ENCODE measurements at places on chromosomes 6 and 20. TPM values are rescaled to one million over a fixed set of nuclear protein-coding genes. Genes with fewer than 3 reads are reported as not detected.
A peak's percentile ranks its signal among the peaks of the same experiment; 100 is the strongest.

DNA sequence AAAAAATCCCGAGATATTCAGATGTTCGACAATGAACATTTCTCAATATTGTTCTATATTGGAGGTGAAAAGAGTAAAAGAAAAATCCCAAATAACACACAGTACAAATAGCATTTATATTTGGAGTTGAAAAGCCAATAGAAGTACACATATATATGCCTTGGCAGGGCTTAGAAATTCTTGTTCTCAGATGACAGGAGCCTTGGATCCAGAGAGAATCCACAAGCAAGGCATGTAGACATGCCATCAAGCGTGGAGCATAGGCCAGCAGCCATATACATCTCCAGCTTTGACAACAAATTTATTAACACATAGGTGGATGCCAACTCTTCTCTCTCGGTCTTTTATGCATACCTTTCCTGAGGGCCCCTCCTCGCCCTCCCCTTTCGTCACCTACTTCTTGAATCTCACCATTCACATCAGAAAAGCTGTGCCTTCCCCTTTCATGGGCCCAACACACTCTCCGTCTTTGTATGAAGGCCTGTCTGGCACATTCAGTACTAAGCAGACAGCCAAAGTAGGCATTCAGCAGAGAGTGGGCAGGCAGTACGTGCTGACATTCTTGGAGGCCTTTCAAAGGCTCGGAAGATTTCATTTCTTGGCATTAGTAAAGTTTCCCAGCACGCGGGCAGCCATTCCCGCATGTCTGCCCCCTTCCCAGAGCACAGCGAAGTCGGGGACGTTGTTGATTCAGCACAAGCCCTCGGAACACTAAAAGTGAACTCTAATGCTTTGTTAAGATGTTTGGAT lies 18.2 kb downstream of the NEDD9 start:
- H3K4me3 ChIP-seq, result no peak overlapping the region
- peaks cover 73% of the 10 kb centered on the region for H3K36me3 ChIP-seq
- no peak overlapping the region for H3K27ac ChIP-seq
- H3K4me1 ChIP-seq, result peaks cover 45% of the 10 kb centered on the region
- H3K27me3 ChIP-seq, result no peaks in the 10 kb centered on the region

SCAF8 gene
- 53.3 TPM for total RNA-seq

DNA sequence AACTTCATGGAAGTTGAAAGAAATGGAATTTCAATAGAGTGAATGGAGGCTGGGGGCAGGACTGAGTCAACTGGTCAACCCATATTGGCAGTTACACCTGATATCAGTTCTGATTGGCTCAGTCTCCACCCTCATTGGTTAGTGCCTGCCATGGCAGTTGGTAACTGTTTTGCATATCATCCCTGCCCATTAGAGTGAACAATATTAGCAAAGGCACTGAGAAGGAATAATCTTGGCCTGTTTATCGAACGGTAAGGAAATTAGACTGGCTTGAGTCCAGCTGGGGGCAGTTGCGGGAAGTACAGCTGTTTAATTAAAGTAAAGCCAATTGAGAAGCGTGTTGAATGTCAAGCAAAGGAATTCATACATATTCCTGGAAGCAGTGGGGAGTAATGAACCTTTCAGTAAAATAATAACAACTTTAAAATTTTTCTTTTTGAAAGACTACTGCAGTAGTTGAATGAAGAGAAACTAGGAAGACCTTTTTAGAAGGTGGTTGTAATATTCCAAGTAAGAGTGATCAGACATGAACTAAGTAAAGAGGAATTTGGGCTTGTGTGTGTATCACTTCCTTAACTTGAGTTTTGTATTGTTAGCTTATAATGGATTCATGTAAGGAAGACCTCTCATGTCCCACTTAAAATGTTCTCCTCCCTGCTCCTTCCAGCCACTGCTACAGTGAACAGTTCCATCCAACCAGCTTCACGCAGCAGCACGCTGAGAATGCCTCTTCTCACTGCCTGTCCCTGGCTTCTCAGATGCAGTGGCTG lies 17.2 kb upstream of the FAM50B start:
- DNase-seq, result no peak
- H3K27ac ChIP-seq, result no peak overlapping the region
- H3K27me3 ChIP-seq, result no peaks in the 10 kb centered on the region
- H3K4me3 ChIP-seq, result no peak overlapping the region

- peaks cover 18% of the 10 kb centered on the region for H3K4me1 ChIP-seq
- no peak overlapping the region for H3K4me3 ChIP-seq
- no peaks in the 10 kb centered on the region for H3K27me3 ChIP-seq
- peak overlapping the region; percentile 65 for H3K27ac ChIP-seq
- peaks cover 21% of the 10 kb centered on the region for H3K36me3 ChIP-seq
Observed at GRCh38 chr6:42268835-42269204, 51.2 kb upstream of the MRPS10 start.

DNA sequence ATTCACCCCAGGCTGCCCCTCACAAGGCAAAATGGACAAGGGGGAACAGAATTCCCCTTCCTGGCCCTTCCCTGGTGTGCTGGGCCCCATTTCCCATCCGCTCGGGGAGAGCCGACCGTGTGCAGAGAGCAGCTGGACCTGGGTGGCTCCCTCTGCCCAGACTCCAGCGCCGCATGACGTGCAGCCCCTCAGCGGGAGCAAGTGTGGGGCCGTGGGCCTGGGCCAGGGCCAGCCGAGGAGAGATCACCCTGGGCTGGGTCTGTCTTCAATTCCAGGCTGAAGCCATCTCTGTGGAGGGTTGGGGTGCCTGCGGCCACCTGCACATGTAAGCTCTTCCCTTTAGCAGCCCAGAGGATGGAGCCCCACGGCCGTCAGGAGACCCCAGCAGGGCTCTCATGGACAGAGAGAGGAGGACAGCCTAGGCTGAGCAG lies 241.8 kb downstream of the TTLL2 start:
- H3K4me3 ChIP-seq, result no peak overlapping the region
- no peaks in the 10 kb centered on the region for H3K36me3 ChIP-seq
- H3K27ac ChIP-seq, result no peak overlapping the region
- no peaks in the 10 kb centered on the region for H3K27me3 ChIP-seq
- H3K4me1 ChIP-seq, result no peaks in the 10 kb centered on the region

GRCh38 chr20:16541226-16541625 lies 32.0 kb downstream of the KIF16B start:
- no peak overlapping the region for H3K27ac ChIP-seq
- no peaks in the 10 kb centered on the region for H3K36me3 ChIP-seq
- no peak for DNase-seq
- H3K27me3 ChIP-seq, result no peaks in the 10 kb centered on the region

DNA sequence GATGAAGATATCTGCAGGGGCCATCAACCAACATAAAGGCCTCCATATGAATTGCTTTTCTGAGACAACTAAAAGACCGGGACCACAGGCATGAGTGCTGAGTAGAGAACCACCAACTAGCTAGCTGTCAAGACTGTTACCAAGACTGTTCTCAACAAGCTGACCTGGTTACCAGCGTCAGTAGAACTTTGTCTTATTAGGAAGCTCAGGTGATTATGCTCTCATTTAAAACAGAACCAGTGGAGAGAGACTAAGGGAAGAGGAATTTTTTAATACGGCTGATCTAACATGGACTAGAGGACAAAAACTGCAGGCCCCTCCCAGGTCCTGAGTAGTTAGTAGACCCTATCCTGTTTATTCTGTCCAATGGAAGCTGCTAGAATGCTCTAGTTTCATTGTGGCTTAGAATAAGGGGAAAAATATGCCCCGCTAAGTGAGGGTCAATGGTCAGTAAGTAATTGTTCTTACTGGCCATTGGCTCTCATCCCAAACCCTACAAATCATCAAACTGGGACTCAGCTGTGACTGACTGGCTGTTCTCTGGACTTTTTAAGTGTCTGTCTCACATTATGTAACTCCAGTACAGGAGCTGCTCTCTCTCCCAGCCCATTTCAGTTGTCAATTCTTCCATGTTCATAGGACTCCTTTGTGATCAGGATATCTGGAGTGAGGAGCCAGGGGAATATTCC lies 3.8 kb upstream of the DYNLRB1 start:
- peaks cover 17% of the 10 kb centered on the region for H3K4me1 ChIP-seq
- peaks cover 14% of the 10 kb centered on the region for H3K36me3 ChIP-seq
- no peak overlapping the region for H3K4me3 ChIP-seq
- no peak for DNase-seq

GRCh38 chr20:56520180-56520579 lies 4.4 kb upstream of the FAM209A start:
- H3K27me3 ChIP-seq, result no peaks in the 10 kb centered on the region
- DNase-seq, result no peak
- no peak overlapping the region for H3K27ac ChIP-seq
- peaks cover 17% of the 10 kb centered on the region for H3K4me1 ChIP-seq

DNA sequence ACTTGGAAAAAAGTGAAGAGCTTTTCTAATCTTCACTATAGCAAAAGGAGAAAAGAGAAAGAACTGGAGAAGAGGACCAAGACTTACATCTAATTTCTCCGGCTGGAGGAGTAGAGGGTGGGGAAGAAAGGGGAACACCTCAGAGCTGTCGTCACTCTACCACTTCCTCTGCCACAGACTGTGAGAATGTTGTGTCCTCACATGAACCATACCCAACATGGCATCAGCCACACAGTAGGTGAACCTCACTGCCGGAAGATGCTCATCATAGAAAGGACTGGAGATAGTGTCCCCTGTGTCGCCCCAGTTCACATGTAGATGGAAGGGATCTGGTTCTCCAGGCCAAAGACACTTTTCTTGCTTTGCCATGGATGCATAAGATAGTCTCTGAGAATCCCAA lies 604.4 kb upstream of the NOX3 start:
- no peaks in the 10 kb centered on the region for H3K36me3 ChIP-seq
- H3K27ac ChIP-seq, result no peak overlapping the region
- H3K27me3 ChIP-seq, result no peaks in the 10 kb centered on the region
- no peak overlapping the region for H3K4me3 ChIP-seq
- H3K4me1 ChIP-seq, result peaks cover 8% of the 10 kb centered on the region

DNA sequence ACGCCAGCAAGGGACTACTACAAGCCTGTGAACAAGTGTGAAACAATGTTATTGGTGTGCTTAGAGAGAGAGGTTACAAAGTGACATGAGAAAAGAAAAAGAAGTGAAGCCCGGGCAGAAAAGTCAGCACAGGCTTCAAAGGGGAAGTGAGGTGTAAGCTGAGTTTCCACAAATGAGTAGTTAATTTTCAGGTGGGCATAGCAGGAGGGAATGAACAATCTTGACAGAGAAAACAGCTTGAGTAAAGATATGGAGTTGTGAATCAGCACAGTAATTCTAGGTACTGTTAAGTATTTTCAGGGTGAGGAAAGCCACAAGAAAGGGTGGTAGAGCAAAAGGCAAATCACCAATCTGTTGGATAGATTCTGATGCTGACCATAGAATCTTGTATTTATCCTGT lies 4.3 kb downstream of the KCNQ5 start:
- no peak overlapping the region for H3K4me3 ChIP-seq
- no peak for DNase-seq
- no peak overlapping the region for H3K27ac ChIP-seq
- H3K27me3 ChIP-seq, result peaks cover 16% of the 10 kb centered on the region

DNA sequence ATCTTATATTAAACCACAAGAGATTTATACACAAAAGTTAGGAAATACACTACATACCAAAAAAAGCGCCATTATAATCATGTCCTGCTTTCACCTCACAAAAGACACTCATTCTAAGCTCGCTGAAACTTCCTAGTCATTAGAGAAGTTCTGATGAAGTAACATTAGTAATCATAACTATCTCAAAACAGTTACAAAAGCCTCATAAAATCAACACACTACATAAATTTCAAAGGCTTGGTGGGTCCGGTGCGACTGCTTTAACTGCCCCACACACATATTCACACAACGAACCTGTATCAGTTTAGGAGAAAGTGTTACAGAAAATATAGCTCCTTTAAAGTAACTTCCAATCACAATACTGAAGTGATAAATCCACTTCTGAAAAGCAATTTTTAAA lies 1.9 kb downstream of the PHIP start:
- H3K4me3 ChIP-seq, result peak overlapping the region; percentile 76
- peaks cover 30% of the 10 kb centered on the region for H3K36me3 ChIP-seq
- no peaks in the 10 kb centered on the region for H3K27me3 ChIP-seq
- H3K4me1 ChIP-seq, result peaks cover 49% of the 10 kb centered on the region

SS18L1 gene
- total RNA-seq, result 17.3 TPM

DNA sequence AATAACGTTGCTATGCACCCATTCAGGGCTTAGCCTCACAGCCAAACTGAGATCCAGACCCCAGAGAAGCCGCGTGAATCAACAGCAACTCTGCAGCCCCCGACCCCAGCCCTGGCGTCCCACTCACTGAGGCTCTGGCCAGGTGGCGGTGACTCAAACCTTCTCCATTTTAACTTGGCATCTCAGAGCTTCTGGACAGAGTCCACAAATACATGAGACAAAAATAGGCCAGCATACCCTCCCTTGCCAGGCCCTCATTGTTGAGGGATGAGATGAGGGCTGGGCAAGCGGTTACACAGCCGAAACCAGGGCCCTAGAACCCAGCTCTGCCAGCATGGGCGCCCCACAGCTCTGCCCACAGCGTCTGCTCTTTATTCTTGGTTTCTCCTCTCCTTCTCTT lies 118.4 kb downstream of the MYLK4 start:
- H3K27ac ChIP-seq, result no peak overlapping the region
- peaks cover 3% of the 10 kb centered on the region for H3K4me1 ChIP-seq

ABCC10 gene
- 53.2 TPM for total RNA-seq

GRCh38 chr6:3379482-3380060 lies 77.3 kb downstream of the SLC22A23 start:
- H3K4me3 ChIP-seq, result no peak overlapping the region
- H3K27me3 ChIP-seq, result peaks cover 4% of the 10 kb centered on the region
- no peak overlapping the region for H3K27ac ChIP-seq
- H3K36me3 ChIP-seq, result no peaks in the 10 kb centered on the region
- no peak for DNase-seq
- peaks cover 9% of the 10 kb centered on the region for H3K4me1 ChIP-seq
